ENCODE measurements at places on chromosomes 5 and 9.

- no peak for DNase-seq
Observed at GRCh38 chr5:106956886-106957285, 713.9 kb downstream of the EFNA5 start.

GRCh38 chr9:136138566-136138965 is 19.9 kb upstream of the TMEM250 start:
- DNase-seq: no peak

DNA sequence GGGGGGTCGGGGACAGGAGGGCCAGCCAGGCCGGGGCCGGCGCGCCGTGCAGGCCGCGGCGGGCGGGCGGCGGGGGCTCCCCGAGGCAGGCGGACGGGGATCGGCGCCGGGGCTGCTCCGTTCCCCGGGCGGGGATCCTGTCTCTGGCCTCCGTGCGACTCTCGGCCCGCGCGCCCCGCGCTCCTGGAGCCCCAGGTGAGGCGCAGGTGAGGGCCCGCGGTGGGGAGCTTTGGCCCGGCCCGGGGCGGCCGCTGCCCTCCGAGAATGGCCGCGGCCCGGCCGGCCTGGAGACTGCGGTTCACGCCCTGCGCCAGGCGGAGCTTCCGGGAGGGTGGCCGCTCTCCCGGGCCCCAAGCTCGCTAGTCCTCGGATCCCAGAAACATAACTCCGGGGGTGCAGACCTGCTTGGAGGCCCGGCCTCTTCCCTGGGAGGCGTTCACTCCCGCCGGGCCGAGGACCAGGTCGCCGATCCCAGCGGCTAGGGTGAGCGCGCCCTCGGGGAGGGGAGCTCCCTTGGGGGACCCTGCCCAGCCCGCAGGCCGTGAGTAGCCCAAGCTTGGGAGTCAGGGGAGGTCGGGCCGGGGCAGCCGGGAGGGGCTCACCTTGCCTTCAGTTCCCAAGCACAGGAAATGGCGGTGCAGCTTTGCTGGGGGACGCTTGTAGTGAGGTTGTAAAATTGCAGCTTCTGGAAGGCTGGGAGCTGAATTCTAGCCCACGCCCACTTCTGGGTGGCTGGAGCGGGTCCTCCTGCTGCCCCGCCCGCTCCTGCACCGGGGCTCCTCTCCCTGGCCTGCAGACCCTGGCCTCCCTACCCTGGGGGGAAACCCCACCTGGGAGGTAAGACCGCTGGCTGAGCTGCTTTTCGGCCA is 723 bp downstream of the PPP1R26 start:
- no peak for DNase-seq

DNA sequence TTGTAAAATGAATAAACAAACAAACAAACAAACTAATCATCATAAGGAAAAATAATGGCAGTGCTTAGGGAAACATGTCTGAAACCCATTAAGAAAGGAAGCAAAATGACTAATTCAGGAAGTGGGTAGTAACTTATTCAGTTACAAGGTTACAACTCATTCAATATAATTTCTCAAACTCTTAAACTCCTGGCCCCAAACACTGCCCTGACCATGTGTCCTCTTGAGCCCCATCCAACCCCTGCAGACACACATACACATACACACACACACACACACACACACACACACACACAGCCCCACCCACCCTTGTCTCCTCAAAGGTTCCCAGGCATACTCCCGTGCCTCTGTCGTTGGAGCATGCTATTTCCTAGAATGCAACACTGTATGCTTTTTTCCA is 193.9 kb downstream of the SEC61B start:
- DNase-seq: no peak

GRCh38 chr9:81465468-81466011 is 223.8 kb downstream of the TLE1 start:
- no peak for DNase-seq

Measured in renal cortex interstitium (tissue), 15 donors.